ENCODE measurements at places on chromosomes 1 and 21.

DNA sequence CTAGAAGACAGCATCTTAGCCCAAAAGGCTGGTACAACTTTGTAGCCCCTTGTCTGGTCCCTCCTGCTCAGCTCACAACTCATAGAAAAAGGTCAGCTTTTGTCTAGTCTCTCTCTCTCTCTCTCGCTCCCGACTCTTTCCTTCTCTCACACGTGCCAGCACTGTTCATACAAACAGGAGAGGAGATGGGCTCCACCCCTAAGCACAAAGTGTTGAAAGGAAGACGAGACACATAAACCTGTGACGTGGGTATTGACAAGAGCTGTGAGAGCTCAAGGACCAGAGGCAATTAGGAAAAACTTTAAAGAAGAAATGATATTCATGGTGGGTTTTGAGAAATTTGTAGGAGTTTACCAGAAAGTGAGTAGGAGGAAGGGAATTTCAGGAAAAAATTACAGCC lies 23.6 kb upstream of the KCNC4 start:
- no peak for DNase-seq

DNA sequence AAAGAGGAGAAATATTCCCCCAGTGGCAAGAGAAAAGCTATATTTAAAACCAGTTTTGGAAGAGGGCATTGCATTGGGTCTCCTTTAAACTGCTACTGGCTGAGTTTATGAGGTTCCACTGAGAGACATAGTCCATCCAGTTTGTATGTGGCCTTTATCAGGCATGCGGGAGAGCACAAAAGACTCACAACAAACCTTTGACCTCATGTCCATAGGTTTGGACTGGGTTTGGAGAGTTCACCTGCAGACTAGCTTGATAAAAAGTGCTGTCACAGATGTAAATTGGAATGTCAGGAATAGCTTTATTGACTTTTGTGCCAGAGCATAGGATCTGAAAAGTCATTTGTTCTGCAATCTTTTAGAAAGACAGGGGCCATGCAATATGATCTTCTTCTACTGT lies 131.0 kb upstream of the NRIP1 start:
- DNase-seq, result no peak

- DNase-seq, result peak; percentile 28
Measured at GRCh38 chr1:23216771-23217420, 406 bp downstream of the HTR1D start.

DNA sequence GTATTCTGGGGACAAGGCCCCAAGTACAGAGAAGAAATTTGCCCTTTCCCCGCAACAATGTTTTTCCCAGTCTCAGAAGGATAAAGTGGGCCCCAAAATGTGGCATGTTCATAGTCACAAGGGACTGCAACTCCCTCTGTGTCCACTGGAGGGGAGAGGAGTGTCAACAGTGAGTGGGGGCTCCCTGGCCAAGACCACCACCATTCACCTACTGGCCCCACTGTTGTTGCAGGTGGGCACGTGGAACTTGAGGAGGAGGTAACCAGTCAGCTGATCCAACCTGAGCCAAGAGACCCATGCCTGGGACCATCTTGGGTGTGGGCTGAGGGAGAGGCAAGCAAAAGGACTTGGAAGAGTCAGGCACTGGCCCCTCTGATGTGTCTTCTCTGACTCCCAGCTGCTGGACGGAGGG lies 777 bp downstream of the NUDT17 start:
- DNase-seq, result peak; percentile 61

DNA sequence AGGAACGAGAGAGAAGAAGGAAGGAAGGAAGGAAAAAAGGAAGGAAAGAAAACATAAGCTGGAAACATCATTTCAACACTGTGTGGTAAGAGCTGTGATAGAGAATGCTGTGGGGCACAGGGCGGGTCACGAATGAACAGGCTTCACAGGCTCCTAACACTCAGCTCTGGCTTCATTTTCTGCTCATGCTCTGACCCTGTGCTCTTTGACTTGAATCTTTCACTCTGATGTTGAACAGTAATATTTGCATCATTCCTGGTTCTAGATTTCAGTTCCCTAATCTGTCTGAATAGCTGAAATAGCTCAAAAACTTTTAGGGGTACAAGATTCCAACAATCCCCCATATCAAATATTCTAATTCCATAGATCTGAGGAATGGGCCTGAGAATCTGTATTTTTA lies 207.3 kb downstream of the LHX8 start:
- DNase-seq, result no peak

DNA sequence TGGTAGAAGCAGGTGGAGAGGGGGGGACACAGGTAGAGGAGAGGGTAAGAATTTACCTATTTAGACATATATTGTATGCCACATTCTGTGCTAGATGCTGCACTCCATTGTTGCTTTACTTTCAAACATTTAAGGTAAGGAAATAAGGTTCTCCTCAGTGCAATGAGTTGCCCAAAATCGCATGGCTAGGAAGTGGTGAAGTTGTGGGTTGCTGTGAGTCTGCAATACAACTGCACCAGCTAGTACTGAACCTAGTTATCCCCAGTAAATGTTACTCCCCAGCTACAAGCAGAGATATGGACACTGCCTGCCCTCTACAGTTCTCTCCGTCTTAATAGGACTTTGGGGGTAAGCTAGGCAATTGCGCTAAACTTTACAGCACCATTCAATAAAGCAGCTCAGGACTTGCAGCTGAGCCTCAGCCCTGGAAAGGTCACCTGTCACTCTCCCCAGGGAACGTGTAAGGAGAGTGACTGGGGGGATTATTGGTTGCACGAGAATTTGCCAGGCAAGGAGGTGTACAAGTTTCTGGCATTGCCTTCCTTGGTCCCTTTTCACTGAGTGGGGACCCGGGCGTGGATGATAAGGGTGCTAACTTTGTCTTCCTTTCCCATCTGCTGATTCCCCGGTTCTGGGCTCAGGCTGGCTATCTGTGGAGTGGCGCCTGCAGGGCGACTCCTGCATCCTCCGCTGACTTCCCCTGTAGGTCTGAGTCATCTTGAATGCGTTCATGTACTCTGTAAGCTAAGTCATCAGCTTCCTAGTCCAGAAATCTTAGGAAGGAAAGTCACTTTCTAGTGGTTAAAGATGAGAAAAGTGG lies 71.3 kb upstream of the CNTN2 start:
- no peak for DNase-seq

Data from T47D (cell line).